Uterus (tissue), 4 donors: ENCODE measurements at places on chromosomes 5 and 9.
A peak's percentile ranks its signal among the peaks of the same experiment; 100 is the strongest.

DNA sequence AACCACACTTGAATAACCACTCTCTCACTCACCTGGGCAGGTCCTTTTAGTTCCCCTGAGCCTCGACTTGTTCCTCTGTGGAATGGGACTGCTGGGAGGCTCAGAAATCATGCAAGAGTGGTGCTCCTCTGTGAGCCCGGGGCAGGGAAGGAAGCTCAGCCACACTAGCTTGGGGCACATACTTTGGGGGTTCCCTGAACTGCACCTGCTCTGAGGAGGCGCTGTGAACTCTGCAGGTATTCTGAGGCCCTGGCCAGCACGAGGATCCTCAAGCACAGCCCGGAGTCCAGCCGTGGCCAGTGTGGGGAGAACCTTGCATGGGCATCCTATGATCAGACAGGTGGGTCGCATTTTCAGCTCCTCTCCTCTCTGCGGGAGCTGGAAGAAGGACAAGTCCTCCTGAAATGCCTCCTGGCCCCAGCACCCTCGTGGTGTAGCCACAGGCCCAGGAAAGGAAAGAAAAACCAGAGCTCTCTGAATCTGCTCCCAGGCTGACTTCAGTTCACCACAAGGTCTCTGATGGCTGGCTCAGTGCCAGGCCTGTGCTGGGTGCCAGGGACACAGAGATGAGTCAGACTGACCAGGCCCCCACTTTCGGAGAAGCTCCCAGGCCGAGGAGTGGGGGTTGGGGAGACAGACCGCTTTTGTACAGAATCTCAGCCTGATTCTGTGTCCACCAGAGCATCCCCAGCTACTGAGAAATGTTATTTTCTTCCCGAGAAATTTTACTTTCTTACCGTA is 11.9 kb downstream of the GLIPR2 start:
- H3K4me1 ChIP-seq: peaks cover 14% of the 10 kb centered on the region
- peak overlapping the region; percentile 89 for H3K27ac ChIP-seq
- DNase-seq: peak; percentile 99
- H3K27me3 ChIP-seq: no peaks in the 10 kb centered on the region

- H3K4me1 ChIP-seq: peaks cover 7% of the 10 kb centered on the region
- H3K27ac ChIP-seq: no peak overlapping the region
- H3K4me3 ChIP-seq: peak overlapping the region; percentile 57
These were observed 623 bp upstream of the TRIM36 start for GRCh38 chr5:115170134-115170928.

GRCh38 chr5:113804943-113805342 is 291.4 kb downstream of the YTHDC2 start:
- no peaks in the 10 kb centered on the region for H3K4me1 ChIP-seq
- H3K36me3 ChIP-seq: no peaks in the 10 kb centered on the region
- DNase-seq: no peak
- H3K27ac ChIP-seq: no peak overlapping the region

DNA sequence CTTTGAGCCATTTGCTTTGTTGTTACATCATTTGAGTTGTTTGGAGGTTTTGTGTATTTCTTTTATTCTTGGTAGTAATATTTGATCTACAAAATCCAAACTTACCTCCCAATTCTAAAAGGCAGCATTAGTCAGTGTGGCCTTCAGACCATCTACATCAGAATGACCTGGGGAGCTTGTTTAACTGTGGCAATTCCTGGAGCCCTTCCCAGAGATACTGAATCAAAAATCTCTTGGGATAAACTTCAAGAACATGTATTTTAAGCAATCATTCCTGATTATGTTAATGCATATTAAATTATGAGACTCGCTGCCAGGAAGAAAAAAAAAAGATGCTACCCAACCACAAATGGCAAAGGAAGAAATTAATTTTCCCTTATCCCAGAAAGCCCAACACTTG is 268.9 kb upstream of the PDE4D start:
- H3K4me1 ChIP-seq: no peaks in the 10 kb centered on the region
- H3K27me3 ChIP-seq: no peaks in the 10 kb centered on the region
- H3K36me3 ChIP-seq: no peaks in the 10 kb centered on the region
- H3K4me3 ChIP-seq: no peak overlapping the region

DNA sequence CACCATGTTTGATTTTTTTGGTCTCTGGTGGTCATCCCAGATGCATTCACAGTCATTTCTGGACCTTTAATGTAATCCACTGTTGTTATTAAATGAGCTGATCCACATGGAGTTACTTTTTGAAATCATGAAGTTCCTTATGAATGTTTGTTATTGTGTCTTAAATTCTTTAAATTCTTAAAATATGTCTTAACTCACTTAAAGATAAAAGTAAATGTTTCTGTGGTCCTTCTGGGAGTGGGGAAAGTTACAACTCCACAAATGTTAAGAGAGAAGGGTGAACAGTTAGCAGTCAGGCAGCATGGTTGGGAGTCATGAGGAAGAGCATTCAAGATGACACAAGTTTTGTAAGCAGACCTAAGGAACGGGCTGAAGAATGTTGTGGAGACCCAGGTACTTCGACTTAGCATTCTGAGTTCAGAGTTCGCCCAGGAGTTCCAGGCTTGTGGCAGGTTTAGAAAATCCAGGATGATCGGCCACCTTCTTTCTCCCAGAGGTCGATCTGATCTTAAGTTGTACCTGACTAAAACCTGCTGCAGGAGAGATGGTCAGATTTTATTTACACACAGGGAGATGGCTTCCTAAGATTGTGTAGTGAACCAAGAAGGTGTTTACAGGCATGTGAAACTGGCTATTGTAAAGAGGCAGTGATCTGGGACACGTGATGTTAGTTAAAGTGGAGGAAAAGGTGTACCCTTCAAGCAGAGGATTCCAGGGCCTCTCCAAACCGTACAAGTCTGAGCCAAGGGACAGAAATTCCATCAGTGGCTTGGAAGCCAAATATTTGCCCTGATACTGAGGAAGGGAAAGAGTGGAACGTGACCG is 17.2 kb downstream of the SLC1A1 start:
- no peaks in the 10 kb centered on the region for H3K36me3 ChIP-seq
- no peak overlapping the region for H3K27ac ChIP-seq
- no peaks in the 10 kb centered on the region for H3K27me3 ChIP-seq
- no peaks in the 10 kb centered on the region for H3K4me1 ChIP-seq
- no peak overlapping the region for H3K4me3 ChIP-seq

DNA sequence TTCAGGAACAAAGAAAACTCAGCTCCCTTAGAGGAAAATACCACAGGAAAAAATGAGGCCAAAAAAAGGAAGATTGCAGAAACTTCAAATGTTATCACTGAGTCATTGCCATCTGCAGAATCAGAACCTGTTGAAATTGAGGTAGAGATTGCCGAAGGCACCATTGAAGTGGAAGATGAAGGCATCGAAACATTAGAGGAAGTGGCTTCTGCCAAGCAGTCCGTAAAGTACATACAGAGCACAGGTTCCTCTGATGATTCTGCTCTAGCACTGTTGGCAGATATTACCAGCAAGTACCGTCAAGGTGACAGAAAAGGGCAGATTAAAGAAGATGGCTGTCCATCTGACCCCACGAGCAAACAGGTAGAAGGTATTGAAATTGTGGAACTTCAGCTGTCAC is 30.8 kb upstream of the NIM1K start:
- H3K36me3 ChIP-seq: no peaks in the 10 kb centered on the region
- H3K4me3 ChIP-seq: no peak overlapping the region
- no peaks in the 10 kb centered on the region for H3K4me1 ChIP-seq
- no peak for DNase-seq
- no peak overlapping the region for H3K27ac ChIP-seq

DNA sequence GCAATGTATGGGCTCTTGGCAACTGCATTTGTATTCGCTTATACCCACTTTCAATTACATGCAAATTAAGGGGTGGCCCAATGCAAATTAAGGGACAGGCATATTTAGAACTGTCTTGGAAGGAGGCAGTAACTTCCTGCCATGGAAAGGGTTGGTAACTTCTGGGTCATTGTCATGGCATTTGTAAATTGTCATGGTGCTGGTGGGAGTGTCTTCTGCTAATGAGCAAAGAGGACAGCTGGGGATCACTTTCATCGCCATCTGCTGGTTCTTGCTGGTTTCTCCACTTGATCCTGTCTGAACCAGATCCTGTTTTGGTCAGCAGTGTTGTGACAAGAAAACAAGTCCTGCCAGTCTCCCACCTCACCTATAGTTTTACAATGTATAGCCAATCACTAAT is 23.3 kb upstream of the UGT3A2 start:
- DNase-seq: no peak
- no peak overlapping the region for H3K4me3 ChIP-seq
- no peaks in the 10 kb centered on the region for H3K4me1 ChIP-seq

- no peak for DNase-seq
- H3K4me1 ChIP-seq: peaks cover 4% of the 10 kb centered on the region
- no peak overlapping the region for H3K27ac ChIP-seq
- no peaks in the 10 kb centered on the region for H3K27me3 ChIP-seq
- no peaks in the 10 kb centered on the region for H3K36me3 ChIP-seq
These were observed 13.0 kb upstream of the RAD23B start for GRCh38 chr9:107270082-107270481.

GRCh38 chr9:133657120-133657661 is 21.0 kb downstream of the DBH start:
- H3K27ac ChIP-seq: no peak overlapping the region
- H3K27me3 ChIP-seq: peaks cover 7% of the 10 kb centered on the region
- H3K4me3 ChIP-seq: no peak overlapping the region
- no peak for DNase-seq

- H3K4me1 ChIP-seq: no peaks in the 10 kb centered on the region
- peak overlapping the region; percentile 28 for H3K4me3 ChIP-seq
- H3K27ac ChIP-seq: peak overlapping the region; percentile 53
- DNase-seq: no peak
These were observed 388.7 kb downstream of the CETN3 start for GRCh38 chr5:90020575-90021538.

GRCh38 chr9:18542837-18543405 is 69.0 kb downstream of the ADAMTSL1 start:
- H3K27me3 ChIP-seq: no peaks in the 10 kb centered on the region
- no peaks in the 10 kb centered on the region for H3K4me1 ChIP-seq
- H3K36me3 ChIP-seq: no peaks in the 10 kb centered on the region
- H3K4me3 ChIP-seq: no peak overlapping the region
- H3K27ac ChIP-seq: peak overlapping the region; percentile 49
- DNase-seq: no peak

GRCh38 chr5:98865690-98866089 is 63.1 kb downstream of the CHD1 start:
- no peak for DNase-seq
- no peaks in the 10 kb centered on the region for H3K4me1 ChIP-seq
- H3K4me3 ChIP-seq: no peak overlapping the region
- H3K27me3 ChIP-seq: no peaks in the 10 kb centered on the region
- H3K36me3 ChIP-seq: no peaks in the 10 kb centered on the region

GRCh38 chr9:32291370-32291769 is 93.1 kb upstream of the ACO1 start:
- H3K27ac ChIP-seq: no peak overlapping the region
- H3K4me3 ChIP-seq: no peak overlapping the region
- H3K4me1 ChIP-seq: no peaks in the 10 kb centered on the region
- no peaks in the 10 kb centered on the region for H3K36me3 ChIP-seq

DNA sequence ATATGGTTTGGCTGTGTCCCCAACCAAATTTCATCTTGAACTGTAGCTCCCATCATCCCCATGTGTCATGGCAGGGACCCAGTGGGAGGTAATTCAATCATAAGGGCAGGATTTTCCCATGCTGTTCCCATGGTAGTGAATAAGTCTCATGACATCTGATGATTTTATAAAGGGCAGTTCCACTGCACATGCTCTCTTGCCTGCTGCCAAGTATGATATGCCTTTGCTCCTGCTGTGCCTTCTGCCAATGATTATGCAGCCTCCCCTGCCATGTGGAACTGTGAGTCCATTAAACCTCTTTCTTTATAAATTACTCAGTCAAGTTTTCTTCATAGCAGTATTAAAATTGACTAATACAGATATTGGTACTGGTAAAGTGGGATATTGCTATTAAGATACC is 42.4 kb downstream of the MARCHF11 start:
- no peaks in the 10 kb centered on the region for H3K27me3 ChIP-seq
- H3K4me1 ChIP-seq: no peaks in the 10 kb centered on the region
- DNase-seq: no peak
- no peak overlapping the region for H3K4me3 ChIP-seq

DNA sequence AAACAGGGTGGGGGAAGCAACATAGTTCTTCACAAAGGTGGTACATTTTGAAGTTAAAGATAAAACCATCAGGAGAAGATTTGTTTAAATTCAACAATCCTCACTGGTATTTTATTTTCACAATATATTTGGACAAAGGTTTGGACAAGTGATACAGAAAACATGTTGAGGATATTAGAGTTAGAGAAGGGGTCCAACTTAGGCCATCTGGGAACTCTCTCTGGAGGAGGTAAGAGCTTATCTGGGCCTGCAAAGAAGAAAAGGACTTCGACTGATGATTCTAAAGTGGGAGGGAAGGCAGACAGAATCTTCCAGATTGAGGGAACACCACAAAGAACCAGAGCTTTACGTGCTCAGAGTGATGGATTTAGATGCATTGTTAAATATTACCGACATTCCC is 58.5 kb downstream of the SGCD start:
- no peaks in the 10 kb centered on the region for H3K27me3 ChIP-seq
- no peak for DNase-seq
- no peak overlapping the region for H3K27ac ChIP-seq
- no peak overlapping the region for H3K4me3 ChIP-seq
- H3K36me3 ChIP-seq: no peaks in the 10 kb centered on the region

DNA sequence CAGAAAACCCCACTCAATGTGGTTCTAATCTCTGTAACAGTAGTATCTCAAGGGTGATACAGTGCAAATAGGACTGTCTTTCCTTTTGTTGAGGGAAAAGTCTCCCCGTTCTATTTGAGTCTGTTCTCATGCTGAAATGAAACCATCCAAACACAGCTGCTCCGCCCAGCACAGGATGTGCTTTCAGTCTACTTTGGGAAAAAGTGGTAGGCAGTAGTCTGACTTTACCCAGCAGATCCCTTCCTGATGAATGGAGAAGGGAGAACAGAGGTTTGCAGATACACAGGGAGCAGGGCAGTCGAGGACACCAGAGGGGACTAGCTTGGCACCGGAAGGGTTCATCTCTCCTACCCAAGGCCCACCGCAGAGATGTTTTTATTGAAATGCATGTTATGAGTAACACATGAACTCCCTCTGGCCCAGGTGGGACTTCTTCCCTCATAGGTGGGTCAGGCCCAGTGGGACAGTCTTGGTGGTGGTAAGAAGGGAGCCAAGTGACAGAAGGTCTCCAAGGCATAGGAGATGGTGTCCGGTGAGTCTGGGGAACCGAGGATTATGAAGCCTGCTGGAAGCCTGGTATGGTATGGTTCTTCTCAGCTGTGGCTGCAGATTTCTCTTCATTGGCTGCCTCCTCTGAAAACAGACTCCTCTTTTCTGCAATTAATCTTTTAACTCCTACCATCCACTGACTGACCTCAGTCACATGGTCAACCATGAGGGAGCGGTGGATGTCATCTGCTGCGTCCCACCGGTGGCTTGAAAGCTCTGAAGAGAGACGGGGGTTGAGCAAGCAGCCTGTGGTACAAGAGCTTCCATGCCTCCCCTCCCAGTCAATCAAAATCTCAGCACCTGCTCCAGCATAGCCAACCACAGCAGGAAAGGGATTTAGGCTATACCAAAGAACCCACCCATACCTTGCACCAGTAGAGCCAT is 3.0 kb downstream of the EIF4EBP3 start:
- H3K36me3 ChIP-seq: no peaks in the 10 kb centered on the region
- peak overlapping the region; percentile 92 for H3K27ac ChIP-seq
- peaks cover 19% of the 10 kb centered on the region for H3K4me1 ChIP-seq
- H3K27me3 ChIP-seq: no peaks in the 10 kb centered on the region
